AG04449 (cell line): ENCODE measurements at places on chromosomes 1 and 21.

DNA sequence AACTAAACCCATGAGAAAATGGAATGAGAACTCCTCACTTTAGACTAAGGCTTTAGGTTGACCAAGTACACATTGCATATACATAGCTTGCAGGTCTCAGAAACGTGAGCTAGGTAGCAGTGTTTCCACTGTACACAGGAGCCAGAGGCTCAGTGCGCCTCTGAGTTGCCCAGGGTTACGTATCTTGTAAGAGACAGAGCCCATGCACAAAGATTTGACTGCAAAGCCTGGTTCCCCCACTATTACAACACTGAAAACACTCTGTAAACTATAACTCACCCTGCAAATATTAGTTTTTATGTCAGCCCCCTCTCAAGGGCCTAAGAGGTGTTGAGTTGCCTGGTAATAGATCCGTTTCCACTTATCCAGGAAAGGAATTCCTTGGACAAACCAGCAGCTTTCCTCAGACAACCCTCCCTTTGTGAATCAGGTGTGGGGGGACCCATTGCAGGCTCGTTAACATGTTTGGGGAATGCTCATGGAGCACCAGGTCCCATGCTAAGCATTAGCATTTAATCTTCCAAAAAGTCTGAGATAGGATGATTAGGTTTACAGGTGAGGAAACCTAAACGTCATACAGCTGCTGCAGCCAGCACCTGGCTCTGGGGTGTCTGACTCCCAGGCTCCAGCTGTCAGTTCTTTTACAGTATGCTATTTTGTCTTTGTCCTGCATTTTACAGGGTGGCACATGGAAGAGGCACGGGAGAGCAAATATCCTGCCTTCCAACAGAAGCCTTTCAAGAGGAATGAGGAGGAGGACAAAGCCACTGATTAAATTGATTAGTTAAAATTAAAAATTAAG, 25.7 kb downstream of the TENT5C start:
- no peak for DNase-seq

DNA sequence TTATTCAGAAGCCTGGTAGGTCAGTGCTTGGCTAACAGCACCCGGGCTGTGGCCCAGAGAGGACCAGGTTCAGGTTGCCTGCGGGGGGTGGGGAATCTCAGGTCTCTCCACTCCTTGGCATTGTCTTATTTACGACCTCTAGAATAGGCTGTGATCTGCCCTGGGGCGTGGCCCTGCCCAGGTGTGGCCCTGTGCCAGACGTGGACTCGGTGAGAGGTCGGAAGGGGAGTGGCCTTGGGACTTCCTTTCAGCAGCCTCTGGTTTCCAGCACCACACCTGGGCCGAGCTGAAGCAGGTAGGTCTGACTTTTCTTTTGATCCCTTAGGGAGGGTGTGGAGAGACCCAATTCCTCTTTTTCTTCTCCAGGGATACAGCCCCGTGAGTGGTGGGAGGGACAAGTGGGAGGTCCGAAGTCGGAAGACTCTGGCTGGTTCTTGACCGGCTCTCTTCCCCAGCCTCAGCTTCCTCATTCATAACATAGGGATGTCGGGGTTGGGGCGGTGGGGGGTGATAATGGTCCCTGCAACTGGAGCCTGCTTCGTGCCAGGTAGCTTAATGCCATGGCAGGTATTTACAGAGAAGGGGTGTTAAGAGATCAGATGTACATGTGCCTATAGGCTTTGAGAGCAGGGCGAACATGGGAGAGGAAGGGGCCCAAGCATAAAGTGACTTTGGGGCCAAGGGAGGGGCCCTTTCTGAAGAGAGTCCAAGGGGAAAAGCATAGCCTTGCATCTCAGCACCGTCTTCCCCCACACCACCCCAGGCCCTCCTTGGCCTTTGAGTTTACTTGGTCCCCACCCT, 16.5 kb downstream of the ACOT11 start:
- no peak for DNase-seq

- DNase-seq, result no peak
These were observed 2.0 kb downstream of the EDARADD start for GRCh38 chr1:236395947-236396664.

DNA sequence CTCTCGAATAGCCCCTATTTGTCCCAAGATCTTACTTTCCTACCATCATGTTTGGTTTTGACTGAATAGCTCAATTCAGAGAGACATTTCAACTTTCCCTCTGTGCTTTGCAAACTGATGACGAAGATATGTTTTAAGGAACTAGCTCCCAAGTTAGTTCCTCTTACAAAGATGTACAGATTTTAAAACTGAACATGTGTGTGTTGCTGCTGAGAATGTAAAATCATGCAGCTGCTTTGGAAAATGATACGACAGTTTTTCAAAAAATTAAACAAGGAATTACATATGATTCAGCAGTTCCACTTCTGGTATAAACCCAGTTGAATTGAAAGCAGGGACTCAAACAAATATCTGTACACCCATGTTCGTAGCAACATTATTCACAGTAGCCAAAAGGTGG, 33.6 kb downstream of the KIF26B start:
- DNase-seq, result no peak

GRCh38 chr1:89608319-89608983, 24.5 kb upstream of the LRRC8C start:
- DNase-seq, result no peak

- DNase-seq, result peak; percentile 86
These were observed 221.2 kb downstream of the FMN2 start for GRCh38 chr1:240312872-240313271.
